ENCODE measurements at places on chromosomes 2 and 18. TPM values are rescaled to one million over a fixed set of nuclear protein-coding genes. Genes with fewer than 3 reads are reported as not detected.
A peak's percentile ranks its signal among the peaks of the same experiment; 100 is the strongest.

- DNase-seq, result no peak
Observed at GRCh38 chr2:238704471-238705225, 143.2 kb upstream of the TWIST2 start.

DNA sequence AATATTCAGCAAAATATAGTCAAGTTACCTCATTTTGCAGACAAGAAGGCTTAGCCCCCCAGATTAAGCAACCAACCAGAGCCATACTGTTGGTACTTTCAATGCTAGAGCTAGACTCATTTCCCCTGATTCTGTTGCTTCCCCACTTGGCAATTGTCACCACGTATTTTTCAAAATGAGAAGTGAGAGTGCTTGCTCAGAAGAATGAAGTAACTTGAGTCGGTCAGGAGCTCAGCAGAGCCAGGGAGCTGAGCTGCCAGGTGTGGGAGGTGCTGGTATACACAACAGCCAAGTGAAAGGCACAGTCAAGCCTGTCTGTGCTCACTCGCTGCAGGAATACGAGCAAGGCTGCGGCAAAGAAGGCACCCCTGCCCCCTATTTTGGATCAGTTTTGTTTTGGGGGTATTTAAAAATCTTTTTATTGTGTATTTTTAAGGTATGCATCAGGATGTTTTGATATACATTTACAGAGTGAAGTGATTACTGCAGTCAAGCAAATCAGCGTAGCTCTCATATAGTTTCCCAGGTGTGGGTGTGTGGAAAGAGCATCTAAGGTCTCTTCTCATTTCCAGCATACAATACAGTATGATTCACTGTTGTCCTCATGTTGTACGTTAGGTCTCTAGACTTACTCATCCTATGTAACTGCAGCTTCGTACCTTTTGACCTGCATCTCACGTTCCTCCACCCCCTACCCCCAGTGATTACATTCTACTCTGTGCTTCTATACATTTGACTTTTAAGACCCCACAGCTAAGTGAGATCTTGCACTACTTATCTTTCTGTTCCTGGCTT is 62.4 kb downstream of the MRPS9 start:
- DNase-seq, result no peak

CHCHD5 gene
- 34.9 TPM for total RNA-seq

DNA sequence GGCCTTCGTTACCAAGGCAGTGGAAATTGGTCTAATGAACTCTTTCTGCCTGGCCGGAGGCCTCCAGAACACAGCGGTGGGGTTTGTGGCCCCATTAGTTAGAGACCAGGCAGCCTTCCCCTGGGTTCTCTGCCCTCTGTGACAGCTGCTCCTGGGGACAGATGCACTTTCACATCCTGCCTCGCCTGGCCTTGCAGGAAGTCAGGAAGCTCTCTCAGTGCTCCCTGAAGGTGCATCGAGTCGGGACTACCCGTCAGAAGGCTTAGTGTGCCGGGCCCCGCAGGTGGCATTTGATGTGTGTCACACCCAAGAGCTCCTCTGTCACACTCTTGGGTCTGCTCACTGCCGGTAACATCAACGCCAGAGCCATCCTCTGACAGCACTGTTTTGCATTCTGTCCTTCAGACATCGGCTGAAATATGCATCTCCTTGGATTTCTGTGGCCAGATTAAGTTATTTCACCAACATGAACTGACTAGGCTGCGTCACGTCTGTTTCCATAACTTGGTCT is 158.3 kb downstream of the LDLRAD4 start:
- no peak for DNase-seq

GRCh38 chr18:24381126-24381525 is 16.5 kb downstream of the OSBPL1A start:
- DNase-seq, result no peak

GRCh38 chr18:12420821-12421421 is 13.2 kb downstream of the PRELID3A start:
- DNase-seq, result no peak

DNA sequence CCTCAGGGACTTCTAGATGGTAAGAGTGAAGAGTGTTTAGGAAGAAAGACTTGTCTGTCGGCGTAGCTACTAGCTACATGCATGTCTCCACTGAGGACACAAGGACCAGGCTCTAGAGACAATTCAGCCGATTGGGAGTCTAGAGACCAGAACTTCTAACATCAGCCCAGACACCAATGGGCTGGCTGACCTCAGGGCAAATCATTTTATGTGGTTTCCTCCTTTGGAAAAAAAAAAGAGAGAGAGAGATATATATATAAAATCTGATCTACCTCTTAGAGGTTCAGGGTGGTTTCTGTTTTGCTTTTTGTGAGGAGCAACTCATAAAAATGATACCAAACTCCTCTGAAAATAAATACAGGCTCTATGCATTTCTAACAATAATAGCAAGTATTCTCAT is 212.8 kb downstream of the BCL2 start:
- DNase-seq, result no peak

PLCD4 gene
- 1.6 TPM for total RNA-seq

GALNT1 gene
- 47.4 TPM for total RNA-seq

DNA sequence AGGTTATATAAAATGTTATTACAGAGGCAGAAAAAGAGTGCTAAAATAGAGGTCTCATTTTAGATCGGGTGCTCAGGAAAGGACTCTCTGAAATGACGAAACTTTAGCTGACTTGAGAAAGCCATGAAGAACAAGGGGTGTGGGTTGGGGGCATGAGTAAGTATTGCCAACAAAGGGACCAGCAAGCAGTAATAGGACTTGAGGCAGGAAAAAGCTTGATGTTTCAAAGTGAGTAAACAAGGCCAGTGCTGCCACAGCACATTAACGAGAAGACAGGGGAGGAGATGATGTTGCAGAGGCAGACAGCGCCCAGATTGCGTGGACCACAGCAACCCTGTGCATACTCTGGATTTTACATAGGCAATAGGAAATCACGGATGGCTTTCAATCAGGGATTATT is 318.8 kb downstream of the ZEB2 start:
- DNase-seq, result no peak

DNA sequence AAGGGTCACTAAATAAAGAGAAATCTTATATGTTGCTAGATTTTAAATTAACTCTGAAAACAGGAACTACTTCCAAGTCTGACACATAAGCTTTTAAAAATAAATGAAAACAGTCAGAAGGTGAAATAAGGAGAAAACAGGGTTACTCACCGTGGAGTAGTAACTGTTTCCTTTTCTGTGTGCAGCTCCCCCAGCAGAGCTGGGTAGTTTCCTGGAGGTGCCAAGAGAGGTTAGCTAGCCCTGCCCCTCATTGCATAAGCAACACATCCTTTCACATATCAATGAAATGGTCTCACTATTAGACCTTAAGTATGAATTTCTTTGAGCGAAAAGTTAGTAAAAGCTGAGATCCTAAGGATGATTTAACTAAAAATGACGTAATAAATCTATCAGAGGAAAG is 54.0 kb upstream of the GPR75 start:
- peak; percentile 67 for DNase-seq

GRCh38 chr2:137930146-137930545 is 34.1 kb upstream of the HNMT start:
- no peak for DNase-seq

DNA sequence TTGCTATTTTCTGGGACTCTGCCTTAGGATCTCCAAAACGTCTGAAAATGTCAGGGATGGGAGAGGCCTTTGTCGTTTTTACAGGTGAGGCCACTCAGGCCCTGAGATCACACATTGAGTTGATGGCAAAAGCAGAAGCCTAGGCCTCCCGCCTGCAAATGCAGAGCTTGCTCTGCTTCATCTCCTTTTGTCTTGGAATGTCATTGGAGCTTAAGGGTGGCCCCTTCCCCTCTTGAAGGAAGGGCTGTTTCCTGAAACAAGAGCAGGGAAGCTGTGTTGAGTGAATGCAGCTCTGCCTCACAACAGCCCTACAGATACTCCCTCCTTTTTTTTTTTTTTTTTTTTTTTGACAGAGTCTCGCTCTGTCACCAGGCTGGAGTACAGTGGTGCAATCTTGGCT is 123.5 kb downstream of the GLI2 start:
- no peak for DNase-seq

Measured in cardiac muscle cell (in vitro differentiated cells and primary cell).